Activated naive CD4-positive, alpha-beta T cell (primary cell): ENCODE measurements at places on chromosomes 12 and 14.

DNA sequence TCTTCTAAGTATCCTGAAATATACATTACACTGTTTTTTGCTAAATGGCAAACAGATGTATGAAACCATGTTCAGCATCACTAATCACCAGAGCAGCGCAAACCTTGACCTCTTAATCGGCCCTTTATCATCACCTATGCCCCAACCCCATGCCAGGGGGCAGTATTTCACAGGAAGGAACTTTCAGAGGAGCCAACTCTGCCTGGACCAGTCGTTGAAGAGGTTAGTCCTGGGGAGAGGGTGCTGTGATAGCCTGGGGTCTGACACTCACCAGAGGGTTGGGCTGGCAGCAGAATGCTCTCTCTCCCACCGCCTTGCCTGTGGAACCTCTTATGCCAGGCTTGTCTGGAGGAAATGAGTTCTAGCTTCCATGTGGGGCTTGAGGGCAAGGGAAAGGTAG is 411.7 kb downstream of the TMEM117 start:
- no peak for DNase-seq

DNA sequence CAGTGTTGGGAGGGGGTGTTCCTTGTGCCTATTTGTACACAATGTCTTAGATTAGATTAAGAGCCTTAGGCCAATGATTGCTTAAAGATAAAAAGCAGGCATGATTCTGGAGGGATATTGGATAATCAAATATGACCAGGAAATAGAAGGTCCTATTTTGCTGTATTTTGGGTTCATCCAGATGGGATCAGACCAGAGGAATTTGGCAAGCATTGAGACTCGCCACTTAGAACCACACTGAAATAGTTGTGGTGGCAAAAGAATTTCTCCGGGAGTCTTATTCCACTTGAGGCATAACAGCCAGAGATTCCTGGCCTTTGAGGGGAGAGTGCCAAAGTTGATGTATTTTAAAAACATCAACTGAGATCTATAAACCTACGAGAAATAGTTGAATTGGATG is 327.2 kb downstream of the RAD51B start:
- no peak for DNase-seq

DNA sequence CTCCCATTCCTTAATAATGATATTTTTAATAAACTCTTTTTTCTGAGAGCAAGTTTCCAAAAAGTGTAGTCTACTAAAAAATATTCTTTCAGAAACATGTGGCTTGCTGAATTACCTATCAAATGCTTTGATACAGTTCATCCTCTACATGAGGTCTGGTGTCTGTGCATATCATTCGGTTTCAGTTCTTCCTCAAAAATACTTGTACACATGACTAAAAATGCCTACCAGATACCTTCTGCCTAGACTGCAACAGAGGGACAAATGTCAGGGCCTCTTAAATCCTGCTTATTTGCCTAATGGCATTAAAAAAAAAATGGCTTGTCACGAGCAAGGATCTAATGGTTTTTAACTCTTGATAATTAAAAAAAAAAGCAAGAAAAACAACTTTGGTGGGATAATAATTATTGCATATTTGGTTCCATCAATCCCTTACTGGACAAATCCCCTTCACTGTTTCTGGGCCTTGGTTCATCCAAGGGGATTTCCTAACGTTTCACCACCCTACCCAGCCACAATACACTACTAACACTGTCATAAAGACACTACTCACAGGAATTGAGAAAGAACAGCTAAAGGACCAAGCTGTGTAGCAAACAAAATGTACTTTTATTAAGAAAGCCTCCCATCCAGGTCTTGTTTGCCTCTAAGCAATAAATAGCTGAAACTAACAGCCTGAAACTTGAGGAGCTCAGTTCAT is 45.7 kb downstream of the PARP11 start:
- DNase-seq = no peak

DNA sequence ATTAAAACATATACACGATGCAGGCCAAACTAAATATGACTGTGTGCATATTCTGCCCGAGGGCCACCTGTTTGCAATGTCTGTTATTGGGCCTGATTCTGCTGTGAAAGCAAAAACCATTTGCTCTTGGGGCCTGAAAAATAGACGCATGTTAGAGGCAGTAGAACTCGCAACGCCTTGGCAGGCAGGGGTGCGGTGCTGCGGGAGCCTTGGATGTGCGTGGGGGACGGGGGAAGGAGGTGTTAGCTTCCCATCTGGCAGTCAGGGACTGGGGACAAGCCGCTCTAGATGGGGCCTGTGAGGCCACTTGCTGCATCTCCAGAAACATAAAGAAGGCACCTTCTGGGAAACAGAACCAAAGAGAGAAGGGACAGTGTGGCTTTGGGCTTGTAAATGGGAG is 216.3 kb downstream of the PHETA1 start:
- no peak for DNase-seq

DNA sequence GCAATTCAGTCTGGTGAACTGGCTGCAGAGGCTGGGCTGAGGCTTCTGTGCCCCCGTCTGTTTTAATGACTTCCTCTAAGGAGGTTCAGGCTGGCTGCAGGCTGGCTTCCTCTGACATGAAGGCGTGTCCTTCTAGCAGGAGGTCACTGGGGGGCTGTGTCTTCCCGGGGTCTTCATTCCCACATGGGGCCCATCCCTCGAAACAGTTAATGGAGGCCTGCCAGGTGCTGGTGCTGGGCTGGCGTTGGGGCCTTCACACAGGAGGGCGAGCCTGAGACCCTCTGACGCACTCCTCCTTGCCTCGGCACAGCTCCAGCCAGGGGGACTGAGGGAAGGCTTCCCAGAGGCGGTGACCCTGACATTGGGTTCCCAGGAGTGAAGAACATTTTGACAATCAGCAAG is 57.7 kb upstream of the DLK1 start:
- DNase-seq = no peak

DNA sequence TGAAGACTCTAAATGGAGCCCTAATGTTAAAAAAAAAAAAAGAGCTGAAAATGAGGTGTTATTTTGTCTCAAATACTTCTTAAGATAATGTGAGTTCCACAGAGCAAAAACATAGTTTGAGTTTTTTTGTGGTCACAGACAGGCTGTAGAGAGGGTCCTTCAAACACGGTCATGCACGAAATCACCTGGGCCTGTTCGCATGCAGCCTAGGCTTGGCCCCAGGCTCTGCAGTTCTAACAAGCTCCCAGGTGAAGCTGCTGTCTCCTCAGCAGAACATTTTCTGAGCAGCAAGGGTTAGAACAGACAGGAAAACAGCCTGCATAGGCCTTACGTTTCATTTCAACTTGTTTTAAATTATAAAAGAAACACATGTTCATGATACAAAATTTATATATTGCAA is 65.4 kb upstream of the TBPL2 start:
- no peak for DNase-seq
